ENCODE measurements at places on chromosomes 13 and 19.

- DNase-seq, result no peak
Observed at GRCh38 chr13:51191743-51192142, 30.5 kb upstream of the FAM124A start.

- no peak for DNase-seq
Observed at GRCh38 chr13:33252135-33252534, 33.4 kb downstream of the STARD13 start.

GRCh38 chr19:43316591-43317319 is 36.7 kb upstream of the CD177 start:
- no peak for DNase-seq

- DNase-seq, result no peak
Observed at GRCh38 chr13:66714795-66715194, 515.3 kb downstream of the PCDH9 start.

DNA sequence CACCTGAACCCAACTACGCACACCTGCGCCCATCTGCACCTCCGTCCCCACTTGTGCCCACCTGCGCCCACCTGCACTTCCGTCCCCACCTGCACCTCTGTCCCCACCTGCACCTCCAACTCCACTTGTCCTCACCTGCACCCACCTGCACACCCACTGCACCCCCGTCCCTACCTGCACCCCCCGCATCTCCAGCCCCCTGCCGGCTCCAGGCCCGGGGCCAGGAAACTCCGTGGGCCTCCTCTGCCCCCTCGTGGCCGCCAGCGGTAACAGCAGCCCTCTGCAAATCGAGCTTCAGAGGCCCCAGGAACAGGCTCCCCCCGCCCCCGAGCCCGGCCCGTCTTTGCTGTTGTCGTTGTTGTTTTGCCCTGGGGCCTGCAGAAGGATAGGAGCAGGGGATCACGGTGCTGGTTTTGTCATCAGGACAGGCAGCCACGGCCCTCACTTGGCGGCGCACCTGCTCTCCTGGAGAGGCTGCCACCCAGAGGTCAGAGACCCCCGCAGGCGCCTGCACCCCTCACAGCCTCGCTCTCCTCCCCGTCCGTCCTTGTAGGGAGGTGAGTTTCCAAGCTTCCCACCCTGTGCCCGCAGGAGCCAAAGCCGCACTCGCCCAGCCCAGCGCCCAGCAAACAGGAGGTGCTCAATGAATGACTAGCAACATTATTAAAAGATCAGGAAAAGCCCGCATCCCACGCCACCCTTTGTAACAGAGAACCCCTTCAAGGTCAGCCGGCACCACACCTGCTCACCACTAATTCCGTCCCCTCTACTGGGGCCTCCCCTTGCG is 65.4 kb downstream of the GNG7 start:
- DNase-seq, result peak; percentile 94

- peak; percentile 81 for DNase-seq
Observed at GRCh38 chr19:41570639-41571112, 5.3 kb upstream of the CEACAM21 start.

DNA sequence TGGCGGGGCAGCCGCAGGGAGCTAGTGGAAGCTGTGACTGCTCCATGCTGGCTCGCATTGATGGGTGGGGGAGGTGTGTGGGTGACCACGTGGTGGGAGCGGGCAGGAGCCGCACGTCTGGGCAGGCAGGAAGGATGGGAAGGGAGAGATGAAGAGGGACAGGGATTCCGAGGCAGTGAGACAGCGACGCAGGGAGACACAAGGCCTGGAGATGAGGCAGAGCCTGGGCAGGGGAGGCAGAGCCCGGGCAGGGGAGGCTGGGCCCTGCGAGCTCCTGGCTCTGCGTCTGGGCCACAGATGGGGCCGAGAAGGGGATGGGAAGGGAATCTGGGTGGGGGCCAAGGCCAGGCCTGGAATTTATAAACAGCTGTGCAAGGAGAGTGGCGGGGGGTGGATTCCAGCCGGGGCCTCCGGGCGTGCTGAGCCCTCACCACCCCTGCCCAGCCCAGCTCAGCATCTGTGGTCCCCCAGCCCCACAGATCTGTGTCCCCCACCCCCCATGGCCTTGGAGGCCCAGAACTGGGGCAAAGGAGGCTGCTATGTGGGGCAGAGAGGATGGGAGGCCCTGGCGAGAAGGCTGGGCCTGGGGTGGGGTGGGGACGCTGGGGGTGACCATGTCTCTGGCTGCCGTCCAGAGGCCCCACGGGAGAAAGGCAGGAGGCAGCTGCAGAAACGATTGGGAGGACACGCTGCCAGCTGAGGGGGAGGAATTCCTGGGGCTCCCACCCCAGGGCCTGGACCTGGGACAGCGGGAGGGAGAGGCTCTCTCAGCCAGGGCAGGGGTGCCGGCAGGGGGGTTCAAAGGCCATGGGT is 6.0 kb downstream of the EHD2 start:
- DNase-seq, result no peak

GRCh38 chr13:109877809-109878208 is 91.4 kb upstream of the IRS2 start:
- DNase-seq, result no peak

DNA sequence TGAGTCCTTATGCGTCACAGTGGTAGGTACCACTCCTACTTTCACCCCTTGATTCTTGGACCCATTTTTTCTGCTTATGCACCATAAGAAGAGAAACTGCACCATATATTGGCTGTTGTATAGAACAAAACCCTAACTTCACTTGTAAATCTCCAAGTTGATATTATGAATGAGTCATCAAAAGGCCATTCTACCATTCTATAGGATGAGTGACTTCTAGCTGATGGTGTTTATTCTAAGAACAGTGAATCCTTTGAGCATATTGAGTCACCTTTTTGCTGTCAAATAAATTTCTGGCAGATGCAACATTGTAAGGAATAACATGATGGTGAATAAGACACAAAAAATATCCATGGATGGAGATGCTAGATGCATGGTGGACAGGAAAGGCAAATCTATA is 57.7 kb downstream of the POLR1D start:
- no peak for DNase-seq

DNA sequence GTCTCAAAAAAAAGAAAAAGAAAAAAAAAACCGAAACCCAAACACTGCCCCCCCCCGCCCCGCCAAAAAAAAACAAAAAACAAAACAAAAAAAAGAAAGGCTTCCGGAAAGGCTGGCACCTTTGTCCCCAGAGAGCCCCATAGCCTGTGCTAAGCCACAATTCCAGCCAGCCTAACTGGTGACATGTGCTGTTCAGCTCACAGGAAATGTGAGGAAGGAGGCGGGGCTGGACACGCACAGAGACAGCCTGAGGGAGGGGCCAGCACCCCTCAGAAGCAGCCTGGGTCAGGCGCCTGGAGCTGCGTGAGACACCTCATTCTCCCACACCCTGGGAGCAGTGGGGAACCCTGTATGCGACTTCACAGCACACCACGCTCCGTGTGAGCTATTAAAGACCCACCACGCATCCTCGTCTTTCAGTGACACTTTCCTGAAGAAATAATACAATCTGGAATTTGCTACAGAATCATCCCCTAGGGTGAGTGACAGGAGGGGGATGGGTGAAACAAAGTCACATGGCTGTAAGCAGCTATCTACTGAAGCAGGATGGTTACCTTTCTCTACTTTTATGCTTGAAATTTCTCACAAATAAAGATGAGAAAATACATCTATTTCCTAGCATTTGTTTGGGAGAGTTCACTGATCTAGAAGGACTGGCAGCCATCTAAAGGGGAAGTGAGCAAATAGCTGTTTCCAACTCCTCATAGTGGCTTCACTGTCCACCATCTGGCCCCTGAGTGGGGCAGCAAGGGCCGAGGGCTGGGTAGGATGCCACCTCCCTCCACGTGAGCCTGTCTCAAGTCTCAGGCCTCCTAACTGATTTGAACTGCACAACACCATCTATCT is 12.3 kb upstream of the SLC35E1 start:
- peak; percentile 89 for DNase-seq

- DNase-seq, result peak; percentile 100
Observed at GRCh38 chr19:4065430-4066175, 1.1 kb downstream of the ZBTB7A start.

- DNase-seq, result no peak
Observed at GRCh38 chr13:110629735-110630134, 14.4 kb downstream of the NAXD start.

DNA sequence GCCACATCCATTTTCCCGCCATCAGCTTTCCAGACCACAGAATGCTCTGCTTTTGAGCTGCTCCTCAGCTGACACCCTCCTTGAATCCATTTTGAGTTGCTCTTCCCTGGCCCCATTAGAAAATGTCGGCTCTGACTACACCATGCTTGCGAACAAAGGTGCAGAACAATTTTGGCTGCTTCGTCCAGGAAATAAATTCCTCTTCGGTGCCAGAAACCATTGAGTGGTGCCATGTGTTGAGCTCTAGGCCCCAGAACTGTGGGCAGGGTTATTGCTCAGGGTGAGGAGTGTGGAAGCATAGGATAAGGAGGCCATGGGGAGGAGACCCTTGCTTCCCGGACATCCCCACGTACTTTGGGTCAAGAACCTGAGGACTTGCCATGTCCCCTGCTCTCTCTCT is 52.1 kb downstream of the NFIX start:
- DNase-seq, result no peak

DNA sequence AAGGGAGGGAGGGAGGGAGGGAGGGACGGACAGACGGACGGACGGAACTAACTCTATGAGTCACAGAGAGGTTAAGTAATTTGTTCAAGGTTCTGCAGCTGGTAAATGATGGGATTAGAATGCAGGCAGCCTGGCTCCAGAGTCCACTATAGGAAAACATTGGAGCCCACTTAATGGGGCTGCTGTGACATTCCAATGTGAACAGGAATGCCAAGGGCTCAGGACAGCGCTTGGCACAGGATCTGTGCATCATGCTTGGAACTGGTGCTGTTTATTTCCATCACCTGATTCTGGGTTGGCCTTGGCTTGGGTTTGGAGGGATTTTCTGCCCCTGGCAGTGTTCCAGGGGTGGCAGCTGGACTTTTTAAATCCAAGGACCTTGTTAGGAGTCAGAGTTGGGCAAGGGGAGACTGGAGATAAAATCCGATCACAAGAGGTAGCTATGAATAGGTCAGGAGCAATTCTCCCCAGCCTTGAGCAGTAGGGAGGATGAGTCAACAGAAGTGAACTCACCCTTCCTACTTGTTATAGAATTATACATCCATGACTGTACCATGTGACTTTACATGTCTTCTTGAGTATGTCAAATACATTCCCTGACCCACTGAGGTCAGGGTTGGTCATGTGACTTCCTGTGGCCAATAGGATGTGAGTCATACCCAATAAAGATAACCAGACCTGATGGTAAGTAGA is 7.8 kb upstream of the HIF3A start:
- DNase-seq, result no peak

GRCh38 chr13:74136084-74136658 is 2.0 kb upstream of the KLF12 start:
- DNase-seq, result peak; percentile 22

GRCh38 chr13:38766799-38767198 is 79.9 kb downstream of the FREM2 start:
- DNase-seq, result no peak

DNA sequence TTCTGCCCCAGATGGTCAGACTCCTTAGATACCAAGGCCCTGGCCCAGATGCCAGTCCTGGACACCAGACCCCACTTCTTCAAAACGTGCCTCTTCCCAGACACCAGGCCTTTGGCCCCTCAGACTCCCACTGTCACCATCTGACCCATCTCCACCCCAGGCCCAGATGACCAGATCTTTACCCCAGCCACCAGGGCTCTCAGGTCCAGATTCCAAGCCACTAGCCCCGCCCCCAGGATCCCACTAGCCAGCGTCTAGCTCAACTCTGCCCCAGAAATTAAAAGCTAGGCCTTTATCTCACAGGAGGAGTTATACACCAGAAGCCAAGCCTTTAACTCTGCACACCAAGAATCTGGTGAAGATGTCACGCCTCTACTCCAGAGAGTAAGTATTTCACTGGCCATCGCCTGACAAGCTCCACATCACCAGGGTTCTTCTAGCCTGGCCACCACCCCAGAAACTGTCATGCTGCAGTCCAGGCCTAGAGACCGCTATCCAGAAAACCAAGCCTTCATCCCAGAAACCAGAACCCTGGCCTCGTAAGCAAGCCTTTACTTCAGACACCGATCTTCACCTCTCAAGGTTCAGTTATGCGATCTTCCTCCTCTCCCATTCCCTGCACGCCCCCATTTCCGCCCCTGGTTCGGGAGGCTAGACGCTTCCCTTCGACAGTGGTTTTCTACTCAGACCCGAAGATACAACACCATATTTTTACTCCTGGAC is 595 bp downstream of the XAB2 start:
- DNase-seq, result no peak

DNA sequence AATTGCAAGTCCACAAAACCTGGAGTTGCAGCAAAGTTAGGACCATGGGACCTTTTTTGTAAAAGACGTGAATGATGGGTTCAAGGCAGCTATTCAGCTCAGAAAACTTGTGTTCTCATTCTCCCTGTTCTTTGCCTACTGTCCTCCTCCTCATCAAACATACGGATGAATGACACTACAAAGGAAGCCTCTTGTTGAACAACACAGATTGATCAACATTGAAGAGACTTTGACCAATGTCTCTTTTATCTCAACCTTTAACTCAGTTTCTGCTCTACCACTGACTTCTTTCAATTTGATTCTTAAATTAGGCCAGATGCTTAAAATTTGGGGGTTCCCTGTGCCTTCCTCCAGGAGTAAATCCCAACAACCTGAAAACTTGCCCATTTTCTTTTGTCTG is 27.9 kb upstream of the KLF12 start:
- DNase-seq, result no peak

DNA sequence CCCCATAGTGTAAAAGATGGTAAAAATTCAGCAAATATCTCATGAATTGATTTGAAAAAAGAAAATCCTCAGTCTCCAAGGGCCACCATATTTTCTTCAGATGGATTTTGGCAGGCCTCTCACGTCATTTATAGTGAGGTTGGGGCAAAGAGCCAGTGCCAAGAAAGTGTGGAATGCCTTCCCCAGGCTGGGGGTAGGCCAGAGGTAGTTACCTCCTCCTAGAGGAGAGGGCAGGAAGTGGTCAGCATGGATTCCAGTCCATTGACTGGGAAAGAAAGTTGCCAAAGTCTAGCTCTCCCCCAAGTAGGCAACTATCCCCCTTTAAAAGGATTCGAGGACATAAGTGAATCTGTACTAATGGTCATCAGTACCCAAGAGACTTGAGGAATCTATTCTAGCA is 68.4 kb upstream of the KCTD4 start:
- DNase-seq, result no peak

DNA sequence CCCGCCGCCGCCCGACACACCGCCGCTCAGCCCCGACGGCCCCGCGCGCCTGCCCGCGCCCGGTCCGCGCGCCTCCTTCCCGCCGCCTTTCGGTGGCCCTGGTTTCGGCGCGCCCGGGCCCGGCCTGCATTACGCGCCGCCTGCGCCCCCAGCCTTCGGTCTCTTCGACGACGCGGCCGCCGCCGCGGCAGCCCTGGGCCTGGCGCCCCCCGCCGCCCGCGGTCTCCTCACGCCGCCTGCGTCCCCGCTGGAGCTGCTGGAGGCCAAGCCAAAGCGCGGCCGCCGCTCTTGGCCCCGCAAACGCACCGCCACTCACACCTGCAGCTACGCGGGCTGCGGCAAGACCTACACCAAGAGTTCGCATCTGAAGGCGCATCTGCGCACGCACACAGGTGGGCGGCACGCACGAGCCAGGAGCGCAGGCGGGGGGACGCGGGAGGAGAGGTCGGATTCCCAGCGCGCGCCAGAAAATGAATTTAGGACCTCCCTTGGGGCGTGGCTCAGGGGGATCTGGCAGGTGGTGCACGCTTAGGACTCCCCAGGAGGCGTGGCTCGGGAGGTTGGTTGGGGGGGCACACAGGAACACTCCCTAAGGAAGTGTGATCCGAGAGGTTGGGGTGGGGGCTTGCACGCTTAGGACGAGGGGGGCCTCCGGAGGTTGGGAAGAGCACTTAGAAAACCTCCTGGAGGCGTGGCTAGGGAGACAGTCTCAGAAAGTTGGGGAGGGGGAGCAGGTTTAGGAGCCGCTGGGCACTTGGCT is 1.2 kb downstream of the KLF2 start:
- no peak for DNase-seq

- DNase-seq, result no peak
Observed at GRCh38 chr19:3456925-3457527, 23.3 kb downstream of the SMIM24 start.
